Endothelial cell of umbilical vein (primary cell): ENCODE measurements at places on chromosomes 13 and 19. TPM values are rescaled to one million over a fixed set of nuclear protein-coding genes. Genes with fewer than 3 reads are reported as not detected.
A peak's percentile ranks its signal among the peaks of the same experiment; 100 is the strongest.

- peaks cover 4% of the 10 kb centered on the region for H3K27me3 ChIP-seq
- H3K36me3 ChIP-seq = no peaks in the 10 kb centered on the region
- no peak for DNase-seq
- H3K27ac ChIP-seq = no peak overlapping the region
- no peak overlapping the region for H3K4me3 ChIP-seq
- no peaks in the 10 kb centered on the region for H3K4me1 ChIP-seq
These were observed 14.9 kb upstream of the CYP2B6 start for GRCh38 chr19:40976134-40976533.

DNA sequence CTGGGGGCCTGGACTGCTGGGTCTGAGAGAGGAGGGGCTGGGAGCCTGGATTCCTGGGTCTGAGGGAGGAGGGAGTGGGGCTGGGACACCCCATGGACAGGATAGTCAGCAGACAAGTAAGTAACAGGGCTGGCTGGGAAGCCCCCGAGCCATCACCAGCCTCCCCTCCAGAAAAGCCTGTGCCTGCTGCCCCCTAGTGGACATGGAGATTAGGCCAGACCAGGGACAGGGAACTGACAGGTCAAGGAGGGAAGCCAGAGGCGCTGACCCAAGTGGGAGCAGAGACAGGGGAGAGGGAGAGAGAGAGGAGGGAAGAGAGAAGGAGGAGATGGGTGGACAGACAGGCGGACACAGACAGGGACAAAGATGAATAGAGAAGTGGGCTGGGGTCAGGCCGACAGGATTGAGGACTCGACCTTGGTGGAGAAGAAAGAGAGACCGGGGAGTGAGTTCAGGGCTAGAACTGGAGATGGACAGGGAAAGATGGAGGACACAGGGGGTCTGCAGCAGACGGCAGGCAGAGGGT lies 6.7 kb upstream of the ERFL start:
- DNase-seq = peak; percentile 45
- no peak overlapping the region for H3K4me3 ChIP-seq
- H3K4me1 ChIP-seq = no peaks in the 10 kb centered on the region
- peaks cover 55% of the 10 kb centered on the region for H3K27me3 ChIP-seq
- H3K36me3 ChIP-seq = no peaks in the 10 kb centered on the region

- H3K27ac ChIP-seq = no peak overlapping the region
- H3K4me1 ChIP-seq = no peaks in the 10 kb centered on the region
- no peaks in the 10 kb centered on the region for H3K27me3 ChIP-seq
- DNase-seq = no peak
- no peak overlapping the region for H3K4me3 ChIP-seq
- no peaks in the 10 kb centered on the region for H3K36me3 ChIP-seq
These were observed 11.3 kb downstream of the AP1M1 start for GRCh38 chr19:16208847-16209665.

Gene DLL3
- total RNA-seq = 0.40 and 0.55 TPM in 2 replicates

Gene LGI4
- total RNA-seq = not detected in 2 replicates

Gene ATP1A3
- total RNA-seq = 0.40 TPM in 1 of 2 replicates, not detected in the other

DNA sequence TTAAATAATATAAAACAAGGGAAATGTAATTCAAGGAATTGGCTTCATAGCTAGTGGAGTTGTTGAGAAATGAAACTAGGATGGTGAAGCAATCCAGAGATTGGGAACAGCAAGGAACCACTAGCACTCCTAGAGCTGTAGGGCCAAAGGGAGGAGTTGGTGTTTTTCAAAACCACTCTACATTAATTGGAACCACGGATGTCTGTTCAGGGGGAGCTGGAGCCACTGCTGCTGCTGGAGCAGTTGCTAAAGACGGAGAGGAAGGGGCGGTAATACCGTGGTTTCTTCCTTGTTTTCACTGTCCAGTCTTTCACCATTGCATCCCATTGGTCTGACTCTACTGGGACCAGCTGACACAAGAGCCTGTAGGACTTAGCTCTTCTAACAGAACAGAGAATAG lies 8.5 kb downstream of the DNAJC15 start:
- no peak overlapping the region for H3K4me3 ChIP-seq
- H3K27ac ChIP-seq = no peak overlapping the region

Gene FCAR
- not detected in 2 replicates for total RNA-seq

Gene ACER1
- not detected in 2 replicates for total RNA-seq

DNA sequence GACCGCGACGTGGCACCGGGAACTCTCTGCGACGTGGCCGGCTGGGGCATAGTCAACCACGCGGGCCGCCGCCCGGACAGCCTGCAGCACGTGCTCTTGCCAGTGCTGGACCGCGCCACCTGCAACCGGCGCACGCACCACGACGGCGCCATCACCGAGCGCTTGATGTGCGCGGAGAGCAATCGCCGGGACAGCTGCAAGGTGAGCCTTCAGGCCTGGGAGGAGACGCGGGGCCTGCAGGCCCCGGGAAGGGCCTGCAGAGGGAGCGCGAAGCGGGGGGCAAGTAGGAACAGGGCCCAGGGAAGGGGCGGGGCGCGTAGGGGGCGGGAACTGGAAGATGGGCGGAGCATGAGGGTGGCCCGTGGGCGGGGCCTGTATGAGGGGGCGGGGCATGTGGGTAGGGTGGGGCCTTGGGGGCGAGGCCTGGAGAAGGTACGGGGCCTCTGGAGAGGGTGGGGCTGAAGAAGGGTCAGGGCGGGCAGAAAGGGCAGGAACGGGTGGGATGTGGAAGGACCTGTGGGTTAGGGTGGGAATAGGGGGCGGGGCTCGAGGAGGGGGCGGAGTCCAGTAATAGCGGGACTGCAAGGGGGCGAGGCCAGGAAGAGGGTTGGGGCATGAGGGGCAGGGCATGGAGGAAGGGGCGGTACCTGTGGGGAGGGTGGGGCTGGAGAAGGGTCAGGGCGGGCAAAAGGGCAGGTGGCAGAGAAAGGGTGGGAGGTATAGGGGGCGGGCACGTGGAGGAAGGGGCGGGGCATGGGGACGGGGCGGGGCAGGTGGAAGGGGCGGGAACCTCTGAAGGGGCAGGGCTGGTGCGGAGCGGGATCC lies 2.5 kb downstream of the CFD start:
- H3K27ac ChIP-seq = no peak overlapping the region
- H3K36me3 ChIP-seq = no peaks in the 10 kb centered on the region
- no peaks in the 10 kb centered on the region for H3K27me3 ChIP-seq
- no peak for DNase-seq

Gene SCEL
- total RNA-seq = not detected in 2 replicates

Gene ZNF382
- 4.2 and 4.3 TPM in 2 replicates for total RNA-seq

DNA sequence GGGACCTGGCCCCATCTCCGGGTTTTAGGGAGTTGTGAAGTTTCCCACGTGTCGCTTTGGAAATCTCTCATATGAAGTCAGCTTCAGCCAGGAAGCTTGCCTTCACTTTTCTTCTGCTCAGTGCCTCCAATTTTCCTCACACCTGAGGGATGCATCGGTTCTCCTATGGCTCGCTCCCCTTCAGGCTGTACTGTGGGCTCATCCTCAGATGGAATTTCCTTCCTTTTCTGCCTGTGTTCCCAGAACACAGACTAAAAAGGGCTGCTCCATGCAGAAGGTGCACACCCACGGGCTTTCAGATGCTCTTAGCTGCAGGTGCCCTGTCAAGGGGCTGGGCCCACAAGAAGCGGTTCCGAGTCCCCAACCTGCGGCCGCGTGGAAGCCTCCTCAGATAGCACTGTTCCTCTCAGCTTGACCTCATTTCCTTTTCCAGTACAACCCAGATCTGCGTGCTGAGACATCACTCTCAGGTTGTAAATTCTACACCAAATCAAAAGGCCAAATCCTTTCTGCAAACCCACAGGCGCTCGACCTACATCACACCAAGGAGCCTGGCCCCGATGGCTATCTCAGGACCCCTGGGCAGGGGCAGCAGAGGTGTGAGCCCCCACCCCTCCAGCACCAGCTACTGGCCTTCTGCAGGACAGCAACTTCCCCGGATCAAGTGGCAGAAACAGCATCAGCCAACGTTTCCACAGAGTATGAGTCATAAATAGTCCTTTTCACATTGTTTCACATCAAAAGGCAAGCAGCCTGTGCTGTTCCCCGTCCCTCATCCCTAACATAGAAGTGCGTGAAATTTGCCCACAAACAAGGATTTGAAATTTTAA lies 275.9 kb downstream of the ZNF536 start:
- H3K36me3 ChIP-seq = no peaks in the 10 kb centered on the region
- no peak overlapping the region for H3K27ac ChIP-seq
- no peaks in the 10 kb centered on the region for H3K4me1 ChIP-seq
- DNase-seq = no peak

- H3K36me3 ChIP-seq = no peaks in the 10 kb centered on the region
- H3K4me1 ChIP-seq = peaks cover 29% of the 10 kb centered on the region
- no peak for DNase-seq
These were observed 14.7 kb downstream of the ZNF574 start for GRCh38 chr19:42090672-42091071.

DNA sequence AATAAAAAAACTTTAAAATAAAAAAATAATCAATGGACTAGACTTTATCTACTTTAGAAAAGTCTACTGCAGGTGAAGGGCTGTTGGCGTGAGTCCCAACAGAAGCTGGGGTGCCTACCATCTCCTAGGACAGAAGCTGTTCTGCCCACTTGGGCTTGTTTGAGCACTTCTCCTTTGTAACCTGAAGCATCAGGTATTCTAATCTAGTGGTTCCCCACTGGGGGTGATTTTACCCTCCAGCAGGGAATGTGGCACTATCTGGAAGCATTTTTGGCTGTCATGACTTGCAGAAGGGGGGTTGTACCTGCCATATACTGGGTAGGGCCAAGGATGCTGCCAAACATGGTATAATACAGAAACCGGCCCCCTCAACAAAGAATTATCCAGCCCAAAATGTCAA lies 16.2 kb upstream of the DOCK9 start:
- no peak overlapping the region for H3K4me3 ChIP-seq
- H3K27ac ChIP-seq = no peak overlapping the region
- H3K4me1 ChIP-seq = peaks cover 5% of the 10 kb centered on the region
- H3K36me3 ChIP-seq = no peaks in the 10 kb centered on the region
- no peak for DNase-seq

- H3K4me3 ChIP-seq = no peak overlapping the region
- no peak overlapping the region for H3K27ac ChIP-seq
- no peak for DNase-seq
- H3K27me3 ChIP-seq = no peaks in the 10 kb centered on the region
- no peaks in the 10 kb centered on the region for H3K36me3 ChIP-seq
- peaks cover 4% of the 10 kb centered on the region for H3K4me1 ChIP-seq
These were observed 234.9 kb downstream of the LMO7 start for GRCh38 chr13:75871059-75871458.

DNA sequence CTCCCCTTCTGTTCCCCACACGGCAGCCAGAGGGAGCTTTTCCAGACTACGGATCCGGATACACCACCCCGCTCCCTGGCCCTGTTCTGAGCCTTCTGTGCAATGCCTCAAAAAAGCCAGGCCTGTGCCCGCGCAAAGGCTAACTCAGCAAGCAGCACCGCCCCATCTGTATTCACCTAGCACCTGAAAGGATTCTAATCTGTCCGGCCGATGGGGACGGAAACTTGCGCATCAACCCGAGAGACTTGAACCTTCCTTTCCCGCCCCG lies 589 bp downstream of the ZBTB45 start:
- H3K4me3 ChIP-seq = peak overlapping the region; percentile 83
- peak overlapping the region; percentile 69 for H3K27ac ChIP-seq
- H3K36me3 ChIP-seq = peaks cover 11% of the 10 kb centered on the region
- H3K27me3 ChIP-seq = no peaks in the 10 kb centered on the region
- peak; percentile 80 for DNase-seq

GRCh38 chr13:78401873-78402707 lies 201.3 kb downstream of the POU4F1 start:
- no peak for DNase-seq
- no peaks in the 10 kb centered on the region for H3K4me1 ChIP-seq
- H3K4me3 ChIP-seq = no peak overlapping the region
- H3K36me3 ChIP-seq = no peaks in the 10 kb centered on the region
- no peak overlapping the region for H3K27ac ChIP-seq

DNA sequence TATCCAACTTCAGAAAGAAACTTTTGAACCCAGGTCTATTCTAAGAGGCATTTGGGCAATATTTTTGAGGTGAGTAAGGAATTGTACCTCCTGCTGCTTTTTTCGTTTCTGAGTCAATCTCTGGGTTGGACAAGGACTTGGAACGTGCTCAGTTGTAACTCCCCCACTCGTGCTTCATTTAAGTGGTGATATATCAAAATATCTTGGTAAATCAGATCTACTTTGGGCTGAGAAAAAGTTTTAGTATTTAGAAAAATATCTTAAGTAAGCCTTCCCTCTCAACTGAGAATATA lies 728.9 kb downstream of the EFNB2 start:
- no peaks in the 10 kb centered on the region for H3K36me3 ChIP-seq
- H3K4me1 ChIP-seq = no peaks in the 10 kb centered on the region
- H3K27ac ChIP-seq = no peak overlapping the region
- no peak for DNase-seq
- H3K27me3 ChIP-seq = no peaks in the 10 kb centered on the region

GRCh38 chr19:33397536-33398360 lies 24.2 kb downstream of the CEBPG start:
- DNase-seq = no peak
- no peaks in the 10 kb centered on the region for H3K27me3 ChIP-seq
- H3K27ac ChIP-seq = peak overlapping the region; percentile 6
- H3K4me1 ChIP-seq = peaks cover 19% of the 10 kb centered on the region
- H3K36me3 ChIP-seq = no peaks in the 10 kb centered on the region

DNA sequence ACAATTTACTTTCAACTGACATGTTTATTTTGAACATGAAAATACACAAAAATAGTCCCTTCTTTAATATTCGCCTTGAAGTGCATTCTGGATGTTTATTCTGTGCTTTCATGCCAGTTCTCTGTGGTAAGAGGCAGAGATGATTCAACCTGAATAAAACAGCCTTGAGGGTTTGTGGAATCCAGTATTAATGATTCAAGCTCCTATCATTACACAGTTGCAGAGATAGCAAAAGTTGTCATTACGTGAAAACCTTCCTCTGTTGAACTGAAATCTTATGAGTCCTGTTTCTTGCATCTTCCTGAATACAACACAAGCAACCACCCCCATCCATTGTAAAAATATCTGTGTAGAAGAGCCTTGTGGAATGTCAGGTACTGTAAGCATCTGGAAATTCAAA lies 142.3 kb upstream of the HTR2A start:
- H3K27ac ChIP-seq = no peak overlapping the region
- no peaks in the 10 kb centered on the region for H3K27me3 ChIP-seq
- H3K4me3 ChIP-seq = no peak overlapping the region
- H3K4me1 ChIP-seq = no peaks in the 10 kb centered on the region
- no peaks in the 10 kb centered on the region for H3K36me3 ChIP-seq
- DNase-seq = no peak

GRCh38 chr19:1789261-1790041 lies 22.6 kb downstream of the ATP8B3 start:
- H3K27me3 ChIP-seq = no peaks in the 10 kb centered on the region
- no peaks in the 10 kb centered on the region for H3K4me1 ChIP-seq
- DNase-seq = no peak

GRCh38 chr13:114011226-114011625 lies 37.4 kb upstream of the C13orf46 start:
- no peaks in the 10 kb centered on the region for H3K4me1 ChIP-seq
- no peak overlapping the region for H3K27ac ChIP-seq
- no peak overlapping the region for H3K4me3 ChIP-seq
- H3K36me3 ChIP-seq = peaks cover 53% of the 10 kb centered on the region
